AG20443 (cell line): ENCODE measurements at places on chromosomes 6 and 20.

DNA sequence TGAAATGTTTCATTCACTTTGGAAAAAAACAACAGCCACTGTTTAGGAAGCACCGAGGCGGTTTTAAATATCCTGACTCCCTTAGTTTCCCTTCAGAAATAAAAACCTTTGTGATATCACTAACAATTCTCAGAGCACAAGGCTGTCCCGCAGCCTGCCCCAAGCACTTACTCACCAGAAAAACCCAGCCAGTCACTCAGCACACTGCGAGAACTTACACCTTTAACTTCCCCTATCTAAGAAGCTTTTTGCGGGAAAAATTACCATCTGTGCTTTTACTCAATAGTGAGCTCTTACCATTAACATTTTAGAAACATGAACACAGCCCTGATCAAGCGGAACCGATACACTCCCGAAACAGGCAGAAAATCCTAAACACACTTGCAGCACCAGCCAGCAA is 9.3 kb downstream of the ZBTB46 start:
- no peak for DNase-seq

DNA sequence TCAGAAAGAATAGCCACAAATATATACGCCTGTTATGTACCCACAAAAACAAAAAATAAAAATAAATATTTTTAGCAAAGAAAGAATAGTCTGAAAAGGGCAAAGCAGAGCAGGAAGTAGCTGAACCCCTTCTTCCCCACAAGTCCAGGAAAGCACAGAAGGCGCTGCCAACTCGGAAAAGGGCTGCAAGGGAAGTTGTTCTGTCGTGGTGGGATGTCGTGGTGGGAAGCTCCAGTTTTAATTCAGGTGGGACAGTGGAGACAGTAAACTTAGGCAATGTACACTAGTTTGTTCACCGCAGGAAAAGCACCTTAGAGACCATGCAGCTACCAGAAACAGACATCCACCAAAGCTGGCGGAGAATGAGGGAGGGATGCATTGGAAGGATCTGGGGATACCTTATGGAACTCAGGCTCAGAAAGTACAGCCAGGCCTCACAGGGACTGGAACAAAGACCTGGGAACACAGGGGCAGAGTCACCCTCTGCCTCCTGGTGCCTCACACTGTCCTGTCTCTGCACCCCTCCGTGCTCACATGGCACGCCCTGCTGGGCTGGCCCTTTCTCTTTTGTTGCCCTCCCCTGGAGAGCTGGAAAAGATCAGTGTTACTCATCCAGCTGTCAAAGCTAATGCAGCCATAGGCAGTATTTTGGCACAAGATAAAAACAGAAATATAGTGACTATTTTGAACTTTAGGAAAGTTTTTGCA is 3.3 kb upstream of the APMAP start:
- no peak for DNase-seq

GRCh38 chr6:55299286-55299985 is 27.8 kb upstream of the GFRAL start:
- no peak for DNase-seq

DNA sequence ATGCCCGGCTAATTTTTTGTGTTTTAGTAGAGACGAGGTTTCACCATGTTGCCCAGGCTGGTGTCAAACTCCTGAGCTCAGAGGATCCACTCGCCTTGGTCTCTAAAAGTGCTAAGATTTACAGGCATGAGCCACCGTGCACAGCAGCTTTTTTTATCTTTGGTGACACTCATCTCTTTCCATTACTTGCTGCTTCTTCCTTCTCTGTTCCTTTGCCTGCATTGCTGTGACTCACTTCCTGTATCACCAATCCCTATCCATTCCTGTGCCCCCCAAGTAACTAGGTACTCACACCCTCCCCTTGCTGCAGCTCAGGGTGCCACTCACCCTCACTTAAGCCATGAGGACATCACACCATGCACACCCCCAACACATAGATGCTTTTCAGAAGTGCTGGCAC is 24.6 kb downstream of the KHDC1L start:
- DNase-seq, result peak; percentile 13

DNA sequence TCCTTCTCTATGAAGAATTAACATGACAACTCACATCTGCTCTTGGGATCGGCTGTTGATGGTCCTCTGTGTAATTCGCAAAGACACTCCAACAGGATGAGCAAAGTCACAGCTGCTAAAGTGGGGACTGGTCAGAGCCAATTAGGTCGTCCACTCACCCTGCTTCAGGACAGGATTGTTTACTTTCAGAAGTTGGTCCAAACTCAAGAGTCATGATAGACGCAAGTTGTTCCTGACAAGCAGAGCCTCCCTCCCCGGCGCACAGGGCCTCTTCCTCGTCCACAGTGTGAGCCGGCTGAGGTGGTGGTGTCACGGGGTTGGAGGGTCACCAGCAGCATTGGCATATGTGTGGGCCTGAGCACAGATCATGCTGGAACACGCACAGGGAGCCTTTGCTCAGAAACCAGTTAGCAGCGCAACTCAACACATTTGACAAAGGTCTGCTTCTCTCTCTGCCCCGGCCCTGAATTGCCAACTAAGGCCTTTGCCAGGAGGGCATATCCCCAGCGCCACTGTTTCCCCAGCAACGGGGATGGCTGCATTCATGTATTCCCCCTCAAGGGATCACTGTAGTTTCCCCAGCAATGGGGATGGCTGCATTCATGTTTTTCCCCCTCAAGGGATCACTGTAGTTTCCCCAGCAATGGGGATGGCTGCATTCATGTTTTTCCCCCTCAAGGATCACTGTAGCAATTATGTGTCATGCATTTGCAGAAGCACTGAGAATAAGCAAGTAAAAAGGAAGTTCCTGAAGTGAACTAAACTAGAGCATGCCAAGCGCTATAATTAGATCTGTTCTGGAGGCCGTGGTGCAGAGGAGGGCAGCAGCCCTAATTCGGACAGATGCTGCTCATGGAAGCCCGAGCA is 111.7 kb downstream of the THBS2 start:
- peak; percentile 50 for DNase-seq

DNA sequence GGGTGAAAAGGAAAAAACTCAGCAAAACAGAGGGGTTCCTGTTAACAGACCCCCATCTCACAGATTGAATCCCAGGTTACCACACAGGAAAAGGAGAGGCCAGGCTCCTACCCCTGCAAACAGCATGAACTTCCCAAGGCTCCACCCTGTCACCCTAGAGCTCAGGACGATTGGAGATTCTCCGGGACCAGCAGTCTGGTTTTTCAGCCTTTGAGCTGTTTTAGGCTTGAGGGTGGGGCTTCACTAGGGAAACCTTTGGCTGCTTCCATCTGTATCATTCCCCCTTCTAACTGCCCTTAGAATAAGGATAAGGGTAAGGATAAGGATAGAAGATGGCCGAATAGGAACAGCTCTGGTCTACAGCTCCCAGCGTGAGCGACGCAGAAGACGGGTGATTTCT is 16.0 kb downstream of the C6orf58 start:
- no peak for DNase-seq

GRCh38 chr6:20755631-20756030 is 221.4 kb downstream of the CDKAL1 start:
- DNase-seq, result no peak

DNA sequence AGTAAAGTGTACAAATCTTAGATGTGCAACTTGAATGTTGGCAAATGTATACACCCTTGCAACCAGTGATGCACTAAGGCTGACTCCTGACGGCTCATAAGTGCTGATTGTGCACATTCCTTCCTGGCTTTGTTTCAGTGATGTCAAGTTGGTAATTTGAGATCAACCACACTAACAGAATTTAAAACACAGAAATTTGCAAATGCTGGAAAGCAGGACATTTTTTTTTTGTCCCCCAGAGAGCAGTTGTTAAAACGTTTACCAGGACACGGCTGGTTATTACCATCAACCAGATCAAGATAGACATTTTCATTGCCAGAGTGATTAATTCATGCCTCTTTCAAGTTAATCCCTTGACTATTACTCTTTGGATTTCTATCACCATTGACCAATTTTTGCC is 735.6 kb downstream of the RFPL4B start:
- DNase-seq, result peak; percentile 27

- no peak for DNase-seq
Measured at GRCh38 chr6:117157448-117157847, 107.9 kb upstream of the VGLL2 start.

- DNase-seq, result no peak
Measured at GRCh38 chr6:119024111-119024510, 54.4 kb downstream of the FAM184A start.

DNA sequence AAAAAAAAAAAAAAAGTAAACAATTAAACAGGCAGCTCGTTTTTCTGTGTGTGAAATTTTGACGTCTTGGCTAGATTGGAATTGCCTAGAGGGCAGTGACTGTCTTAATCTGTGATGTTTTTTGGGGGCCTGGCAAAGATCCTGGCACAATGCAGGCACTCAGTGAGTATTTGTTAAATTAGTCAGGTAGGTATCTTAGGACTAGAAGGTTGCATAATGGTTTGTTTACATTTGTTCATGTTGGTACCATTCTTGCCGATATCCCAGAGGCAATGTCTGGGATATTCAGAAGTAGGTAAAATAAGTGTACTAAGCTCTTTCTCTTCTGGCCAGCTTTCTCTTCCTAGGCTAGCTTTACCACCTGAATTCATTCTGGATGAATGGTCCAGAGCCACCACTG is 2.5 kb downstream of the AAR2 start:
- no peak for DNase-seq

DNA sequence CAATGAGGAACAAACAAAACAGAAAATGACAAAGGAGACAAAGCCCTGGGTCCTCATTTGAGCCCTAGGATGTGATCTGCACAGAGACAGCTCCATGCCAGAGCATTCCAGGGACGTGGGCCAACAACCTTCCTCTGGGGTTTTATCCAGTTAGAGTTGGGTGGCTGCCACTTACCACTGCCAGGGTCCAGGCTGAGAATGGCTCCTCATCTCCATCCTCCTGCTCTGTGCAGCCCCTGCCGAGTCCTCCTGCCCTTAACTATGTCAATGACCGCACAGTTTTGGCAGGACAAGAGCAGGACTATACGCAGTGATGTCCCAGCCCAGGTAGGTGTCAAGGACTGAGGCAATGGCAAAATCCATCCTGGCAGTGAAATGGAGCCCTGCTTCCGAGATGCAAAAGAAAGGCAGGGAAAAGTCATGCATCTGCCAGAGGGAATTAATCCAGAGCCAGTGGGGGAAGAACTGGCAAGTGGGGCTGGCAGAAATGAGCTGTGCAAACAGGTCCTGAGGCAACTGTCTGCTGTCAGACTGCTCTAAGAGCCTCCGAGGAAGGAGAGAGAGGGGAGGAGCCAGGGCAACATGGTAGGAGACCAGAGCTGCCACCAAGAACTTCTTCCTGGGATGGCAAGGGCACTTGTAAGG is 449.4 kb downstream of the PTPRT start:
- no peak for DNase-seq
